GM12878 (cell line): ENCODE measurements at places on chromosomes 2 and 18. TPM values are rescaled to one million over a fixed set of nuclear protein-coding genes. Genes with fewer than 3 reads are reported as not detected.

The ECEL1 gene
- 0.08 TPM in 1 of 2 replicates, not detected in the other for total RNA-seq

- no peak for DNase-seq
Measured at GRCh38 chr2:134600208-134600607, 118.6 kb downstream of the TMEM163 start.

GRCh38 chr2:150182566-150183235 is 304.8 kb downstream of the RND3 start:
- no peak for DNase-seq

The CLEC4F gene
- total RNA-seq = not detected in 2 replicates

DNA sequence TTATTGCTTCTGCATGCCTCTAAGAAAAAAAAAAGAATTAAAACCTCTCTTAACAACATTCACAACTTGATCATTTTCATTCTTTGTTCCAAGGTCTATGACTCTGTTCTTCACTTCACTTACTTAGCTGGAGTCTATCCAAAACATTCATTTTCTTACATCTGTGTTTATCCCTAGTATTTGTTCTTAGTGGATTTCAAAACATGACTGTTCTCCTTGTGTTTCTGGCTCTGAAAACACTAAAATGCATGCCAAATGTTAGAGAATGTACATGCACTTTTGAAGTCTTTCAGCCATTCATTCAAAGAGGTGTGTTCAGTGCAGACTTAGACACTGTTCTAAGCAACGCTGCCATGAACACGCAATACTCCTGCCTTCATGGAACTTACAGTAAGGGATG is 138.8 kb downstream of the CNTNAP5 start:
- DNase-seq = no peak

DNA sequence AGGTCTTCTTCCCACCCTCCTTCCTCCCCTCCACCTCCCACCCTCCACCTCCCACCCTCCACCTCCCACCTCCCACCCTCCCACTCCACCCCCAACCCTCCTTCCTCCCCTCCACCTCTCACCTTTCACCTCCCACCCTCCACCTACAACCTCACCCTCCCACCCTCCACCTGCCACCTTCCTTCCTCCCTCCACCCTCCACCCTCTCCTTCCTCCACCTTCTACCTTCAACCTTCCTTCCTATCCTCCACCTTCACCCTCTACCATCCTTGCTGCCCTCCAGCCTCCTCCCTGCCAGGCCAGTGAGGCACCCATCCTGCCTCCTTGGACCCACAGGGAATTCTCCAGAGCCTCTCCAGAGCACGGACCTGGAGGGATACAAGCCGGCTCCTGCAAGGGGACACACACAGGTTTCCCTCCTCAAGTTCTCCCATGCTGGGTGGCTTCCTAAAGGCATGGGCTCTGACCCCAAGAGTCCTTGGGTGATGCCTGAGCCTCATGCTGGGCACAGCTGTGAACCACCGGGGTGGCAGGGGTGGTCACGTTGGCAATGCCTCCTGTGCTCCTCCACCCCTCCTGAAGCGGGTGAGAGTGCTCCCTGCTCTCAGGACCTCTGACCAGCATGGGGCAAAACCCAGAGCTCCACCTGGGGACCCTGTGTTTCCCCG is 293.0 kb downstream of the NDUFA10 start:
- no peak for DNase-seq

The MMADHC gene
- total RNA-seq = 98.5 and 106 TPM in 2 replicates

DNA sequence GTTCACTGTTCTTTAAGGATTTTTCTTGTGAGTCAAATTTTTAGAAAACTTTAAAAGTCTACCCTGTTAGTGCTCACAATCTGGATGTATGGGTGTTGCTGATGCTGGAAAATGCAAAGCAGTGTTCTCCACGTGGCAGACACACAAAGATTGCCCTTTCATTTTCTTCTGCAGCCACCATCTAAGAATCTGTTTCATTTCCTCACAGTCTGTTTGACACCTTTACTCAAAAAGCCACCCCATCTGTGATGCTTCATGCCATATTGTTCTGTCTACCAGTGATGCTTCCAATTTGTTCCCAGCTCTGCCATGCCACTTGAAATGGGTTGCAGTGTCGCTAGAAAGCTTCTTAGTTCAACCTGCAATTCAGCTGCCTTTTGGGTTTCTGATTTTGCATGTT is 464.2 kb upstream of the UBE2E3 start:
- no peak for DNase-seq

DNA sequence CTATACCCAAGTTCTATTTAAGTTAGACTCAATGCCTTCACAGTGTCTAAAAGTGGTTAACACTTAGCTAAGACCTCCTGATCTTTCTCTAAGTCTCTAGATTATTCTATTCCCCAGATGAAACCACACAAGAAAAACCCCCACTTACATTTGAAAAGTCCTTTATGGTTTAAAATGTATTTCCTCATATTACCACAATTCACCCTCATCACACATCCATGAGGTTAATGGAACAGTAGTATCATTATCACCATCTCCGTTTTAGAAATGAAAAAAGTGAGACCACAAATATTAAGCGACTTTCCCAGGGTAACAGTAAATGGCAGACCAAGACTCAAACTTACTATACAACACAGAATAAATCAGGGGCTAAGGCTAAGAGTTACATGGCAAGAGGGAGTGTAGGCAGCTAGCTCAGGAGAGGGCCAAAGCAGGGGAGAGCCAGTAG is 28.6 kb downstream of the EPG5 start:
- peak; percentile 20 for DNase-seq

DNA sequence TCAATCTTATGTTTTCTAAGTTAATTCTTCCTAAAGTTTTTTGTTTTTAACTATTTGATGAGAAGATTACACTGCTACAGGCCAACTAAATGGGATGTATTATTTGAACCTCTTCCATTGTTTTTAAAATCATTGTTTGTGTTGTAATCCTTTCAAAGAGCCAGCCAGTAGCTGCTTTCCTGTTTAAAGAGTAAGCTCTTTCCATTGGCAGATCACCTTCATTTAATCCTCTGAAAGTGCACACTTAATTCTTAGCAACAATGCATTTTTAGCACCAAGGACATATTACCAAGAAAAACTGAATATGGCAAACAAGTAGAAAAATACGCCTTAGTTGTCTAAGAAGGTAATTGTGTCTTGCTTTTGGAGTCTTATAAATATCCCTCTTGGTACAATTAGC is 54.0 kb downstream of the MEIS1 start:
- no peak for DNase-seq

DNA sequence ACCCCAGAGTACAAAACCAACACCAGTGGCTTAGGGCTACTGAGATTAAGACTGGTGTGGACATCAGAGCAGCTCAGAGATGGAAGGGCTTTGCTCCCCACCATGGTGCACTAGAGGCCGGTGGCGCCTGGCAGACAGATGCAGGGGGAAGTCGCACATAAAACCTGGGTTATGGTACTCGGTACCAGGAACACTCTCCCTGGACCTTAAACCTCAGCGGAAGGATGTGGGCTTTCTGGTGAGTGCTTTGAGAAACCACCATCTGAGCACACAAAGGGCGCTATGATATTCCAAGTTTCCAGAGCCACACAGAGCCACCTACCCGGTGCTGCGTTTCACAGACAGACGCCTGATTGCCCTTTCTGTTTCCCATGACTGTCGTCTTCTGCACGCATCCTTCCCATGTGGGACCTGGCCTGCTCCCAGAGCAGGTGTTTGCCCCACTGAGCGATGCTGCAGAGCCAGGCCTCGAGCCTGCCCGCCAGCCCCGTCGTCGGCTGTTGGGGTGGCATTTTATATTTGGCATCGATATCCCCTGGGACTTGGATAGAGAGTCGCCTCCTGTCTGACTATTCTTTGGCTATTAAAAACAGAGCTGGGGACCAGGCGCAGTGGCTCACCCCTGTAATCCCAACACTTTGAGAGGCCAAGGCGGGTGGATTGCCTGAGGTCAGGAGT is 89.5 kb upstream of the ODC1 start:
- no peak for DNase-seq

GRCh38 chr2:27831279-27832050 is 58.7 kb downstream of the RBKS start:
- no peak for DNase-seq

GRCh38 chr2:220275454-220275853 is 648.0 kb downstream of the SLC4A3 start:
- DNase-seq = no peak

The PAIP2B gene
- 0.41 and 0.45 TPM in 2 replicates for total RNA-seq

DNA sequence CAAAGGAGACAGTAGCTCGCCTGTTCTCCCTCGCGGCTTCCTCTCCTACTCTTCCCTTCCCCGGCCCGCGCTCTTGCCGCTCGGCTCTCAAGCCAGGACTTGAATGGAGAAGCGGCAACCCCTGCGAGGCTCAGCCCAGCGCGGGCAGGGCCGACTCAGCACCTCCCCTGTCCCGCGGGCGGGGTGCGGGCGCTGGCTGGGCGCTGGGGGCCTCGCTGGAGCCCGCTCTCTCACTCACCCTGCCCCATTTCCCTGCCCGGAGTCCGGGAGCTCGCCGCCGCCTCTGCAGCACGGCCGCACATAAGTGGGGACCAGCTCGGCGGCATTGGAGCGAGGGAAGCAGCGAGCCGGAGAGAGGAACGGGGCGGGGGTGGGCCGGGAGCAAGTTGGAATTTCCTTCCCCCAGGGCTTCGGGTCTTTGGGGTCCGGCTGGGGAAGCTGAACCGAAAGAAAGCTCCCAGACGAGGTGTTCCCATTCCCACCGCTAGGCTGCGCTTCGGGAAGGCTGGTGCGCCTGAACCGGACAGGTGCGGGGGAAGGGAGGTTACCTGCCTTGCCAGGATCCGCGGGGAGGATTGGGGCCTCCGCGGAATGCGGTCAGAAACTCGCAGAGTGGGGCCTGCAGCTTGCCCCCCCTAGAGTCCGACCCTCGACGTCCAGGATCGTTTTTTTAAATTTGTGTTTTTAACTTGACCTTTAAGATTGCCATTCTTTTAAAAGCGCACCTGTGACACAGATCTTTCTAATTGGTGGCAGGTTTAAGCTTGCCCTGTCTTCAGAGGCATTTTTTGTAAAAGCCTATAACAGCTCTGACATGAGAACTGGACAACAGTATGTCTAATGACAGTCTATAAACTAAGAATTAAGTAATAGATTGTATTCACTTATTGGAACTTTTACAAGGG is at the start of gene COBLL1:
COBLL1 (minus strand) TSS at position 105 of the 905 bp plus-strand sequence. CDS start 627 bp downstream, outside the sequence.
- no peak for DNase-seq

GRCh38 chr2:20676353-20677215 is 9.6 kb downstream of the GDF7 start:
- DNase-seq = peak; percentile 77

GRCh38 chr18:13614641-13615288 is 111.6 kb downstream of the FAM210A start:
- DNase-seq = no peak

DNA sequence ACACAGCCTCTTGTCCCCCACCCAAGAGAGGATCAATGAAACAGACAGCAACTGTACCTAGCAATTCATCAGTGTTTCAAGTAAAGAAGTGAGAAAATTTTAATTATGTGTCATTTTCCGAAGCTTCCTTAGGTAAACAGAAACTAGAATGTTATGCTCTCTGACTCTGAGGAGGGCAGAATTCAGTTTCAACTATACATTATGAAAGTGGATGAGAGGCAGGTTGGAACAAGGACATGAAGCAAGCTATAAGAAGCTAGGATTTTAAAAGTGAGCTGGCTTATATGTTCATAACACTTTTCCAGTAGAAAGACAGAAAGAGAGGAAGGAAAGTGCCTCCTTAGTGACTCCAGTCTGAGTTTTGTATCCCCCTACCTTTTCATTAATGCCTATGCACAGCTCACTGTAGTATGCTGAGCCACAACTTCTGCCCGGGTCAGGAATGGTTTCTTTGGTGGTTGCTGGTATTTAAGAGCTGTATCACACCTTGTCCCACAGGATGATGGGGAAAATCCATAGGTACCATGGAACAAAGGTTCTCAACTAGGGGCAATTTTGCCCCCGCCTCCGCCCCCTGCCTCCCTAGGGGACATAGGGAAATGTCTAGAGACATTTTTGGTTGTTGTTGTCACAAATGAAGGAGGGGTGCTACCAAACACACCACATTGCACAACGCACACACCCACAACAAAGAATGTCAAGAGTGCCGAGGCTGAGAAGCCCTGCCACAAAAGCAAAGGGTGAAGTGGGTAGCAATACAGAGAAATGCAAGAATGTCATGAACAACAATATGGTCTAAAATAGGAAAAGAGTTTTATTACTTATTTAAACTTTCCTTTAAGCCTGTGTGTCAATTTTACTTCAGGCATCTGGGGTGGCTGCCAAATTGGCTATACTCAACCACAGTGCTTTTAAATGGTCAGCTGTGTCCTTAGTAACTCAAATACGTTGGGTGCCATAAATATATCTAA is 161.0 kb upstream of the ZFP36L2 start:
- peak; percentile 86 for DNase-seq

- no peak for DNase-seq
Measured at GRCh38 chr2:208047840-208048239, 22.5 kb upstream of the PLEKHM3 start.

DNA sequence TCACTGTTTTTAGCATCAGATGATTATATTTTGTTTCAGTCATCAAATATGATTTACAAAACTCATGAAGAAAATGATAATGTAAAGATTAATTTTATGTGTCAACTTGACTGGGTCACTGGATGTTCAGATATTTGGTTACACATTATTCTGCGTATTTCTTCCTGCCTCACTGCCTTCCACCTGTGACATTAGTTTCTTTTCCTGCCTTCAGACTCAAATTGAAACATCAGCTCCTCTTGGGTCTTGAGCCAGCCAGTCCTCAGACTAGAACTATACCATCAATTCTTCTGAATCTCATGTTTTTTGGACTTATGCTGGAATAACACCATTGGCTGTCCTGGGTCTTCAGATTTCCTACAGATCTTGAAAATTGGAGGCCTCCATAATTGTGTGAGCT is 96.7 kb downstream of the ZNF385B start:
- no peak for DNase-seq

- no peak for DNase-seq
Measured at GRCh38 chr2:178238750-178239149, 44.4 kb downstream of the OSBPL6 start.

DNA sequence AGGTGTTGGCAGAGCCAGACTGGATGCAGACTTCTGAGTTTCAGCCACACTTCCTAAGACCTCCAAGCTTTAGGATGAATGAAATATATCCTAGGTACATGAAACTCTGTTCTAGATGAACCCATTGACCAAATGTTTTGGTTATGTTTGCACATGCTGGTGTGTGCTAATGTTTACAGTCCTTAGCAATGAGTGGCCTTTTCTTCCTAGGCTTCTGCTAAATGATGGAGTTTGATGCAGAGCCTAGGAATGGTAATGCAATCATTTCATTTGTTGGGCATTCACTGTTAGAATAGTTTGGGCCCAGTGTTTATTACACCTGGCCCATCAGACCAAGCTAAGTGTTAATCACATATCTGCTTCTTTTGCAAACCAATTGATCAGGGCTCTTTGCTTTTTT is 464.7 kb downstream of the MEIS1 start:
- DNase-seq = no peak

The SCRN3 gene
- total RNA-seq = 11.8 and 12.4 TPM in 2 replicates

The ZSWIM2 gene
- not detected in 2 replicates for total RNA-seq

The LRATD1 gene
- 0.05 TPM in 1 of 2 replicates, not detected in the other for total RNA-seq

The CAPN10 gene
- total RNA-seq = 31.5 and 40.6 TPM in 2 replicates

GRCh38 chr18:77161383-77161782 is 28.8 kb upstream of the MBP start:
- DNase-seq = no peak
